ENCODE measurements at places on chromosomes 2 and 18.

DNA sequence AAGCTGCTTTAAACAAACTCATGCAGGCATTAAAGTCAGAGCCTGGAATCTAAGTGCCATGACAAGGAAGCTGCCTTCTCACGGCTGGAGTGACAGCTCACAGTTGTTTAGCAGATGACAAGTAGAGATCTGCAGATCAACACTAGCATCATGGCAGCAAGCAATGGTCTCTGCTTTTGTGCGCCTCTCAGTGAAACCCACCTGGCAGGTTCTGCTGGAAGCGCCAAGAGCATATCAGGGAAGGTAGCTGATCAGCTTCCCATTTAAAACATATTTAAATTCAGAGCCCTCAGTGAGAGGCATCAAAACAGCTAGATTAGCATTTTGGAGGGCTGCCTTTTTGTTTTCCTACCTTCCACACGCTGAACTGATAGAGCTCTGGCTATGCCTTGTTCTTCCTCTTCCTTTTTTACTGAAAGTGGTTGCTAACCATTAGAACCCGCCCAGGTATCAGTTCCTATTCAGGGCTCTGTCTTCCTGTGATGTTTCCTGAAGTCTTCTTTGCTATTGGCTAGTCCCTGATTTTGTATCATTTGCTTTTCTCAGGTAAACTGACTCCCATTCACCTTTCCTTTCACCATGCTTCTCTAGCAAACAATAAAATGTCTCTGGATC, 70.8 kb downstream of the TMEM200C start:
- no peak for DNase-seq

- DNase-seq, result no peak
Measured at GRCh38 chr2:20326163-20326780, 24.4 kb downstream of the PUM2 start.

DNA sequence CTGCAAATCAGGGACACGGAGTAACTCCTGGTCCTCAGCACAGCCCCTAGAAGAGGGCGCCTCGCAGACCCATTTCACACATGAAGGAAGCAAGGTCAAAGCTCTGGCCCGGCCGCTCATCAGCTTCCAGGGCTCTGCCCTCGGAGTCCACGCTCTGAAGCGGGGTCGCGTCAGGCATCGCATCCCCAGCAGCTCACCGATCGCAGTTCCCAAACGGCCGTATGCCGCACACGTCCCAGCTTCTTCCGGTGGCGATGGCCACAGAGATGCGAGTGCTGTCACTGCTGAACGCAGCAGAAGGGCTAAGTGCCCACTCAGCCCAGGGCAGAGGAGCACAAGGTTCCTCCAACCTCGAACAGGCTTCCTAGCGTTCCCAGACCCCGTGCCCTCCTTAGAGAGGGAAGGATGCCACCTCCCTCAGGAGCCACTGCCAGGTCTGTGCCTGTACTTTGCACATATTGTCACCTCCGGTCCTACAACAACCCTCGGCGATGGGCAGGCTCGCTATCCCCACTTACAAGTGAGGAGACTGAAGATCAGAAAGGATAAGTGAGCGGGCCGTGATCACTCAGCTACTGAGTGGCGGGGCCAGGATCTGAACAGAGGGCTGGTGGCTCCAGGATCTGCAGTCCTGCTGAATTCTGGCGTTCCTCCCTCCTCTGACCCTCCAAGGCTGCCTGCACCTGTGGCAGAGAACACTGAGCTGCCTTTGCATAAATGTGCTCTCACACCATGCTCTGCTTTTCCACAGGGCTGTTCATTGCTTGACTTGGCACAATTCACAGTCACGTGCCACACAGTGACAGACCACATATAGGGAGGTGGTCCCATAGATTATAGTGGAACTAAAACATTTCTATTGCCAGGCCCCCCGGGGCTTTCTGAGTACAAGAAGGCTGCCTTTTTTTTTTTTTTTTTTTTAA, 71.4 kb downstream of the COPS8 start:
- no peak for DNase-seq

GRCh38 chr2:33681364-33681757, 82.3 kb upstream of the FAM98A start:
- no peak for DNase-seq

DNA sequence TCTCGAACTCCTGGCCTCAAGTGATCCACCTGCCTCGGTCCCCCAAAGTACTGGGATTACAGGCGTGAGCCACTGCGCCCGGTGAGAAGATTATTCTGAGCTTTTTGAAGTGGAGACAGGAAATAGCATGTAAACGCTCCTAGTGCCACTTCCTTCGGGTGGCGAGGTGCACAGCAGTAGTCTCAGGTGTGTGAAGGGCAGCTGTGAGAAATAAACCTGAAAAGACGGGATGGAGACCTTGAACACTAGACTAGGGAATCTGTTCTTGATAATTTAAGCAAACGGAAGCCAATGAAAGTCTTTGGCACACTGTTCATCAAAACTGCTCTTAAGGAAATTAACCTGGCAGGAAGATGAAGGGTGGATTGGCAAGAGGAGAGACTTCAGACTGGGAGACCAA, 439 bp upstream of the PLEKHH2 start:
- DNase-seq, result no peak

- no peak for DNase-seq
Measured at GRCh38 chr2:160142472-160142871, 57.6 kb downstream of the ITGB6 start.

Data from frontal cortex (tissue), 4 donors.